ENCODE measurements at places on chromosomes 1 and 21.
A peak's percentile ranks its signal among the peaks of the same experiment; 100 is the strongest.

GRCh38 chr21:38929652-38930051 is 123.9 kb downstream of the ETS2 start:
- no peaks in the 10 kb centered on the region for H3K27me3 ChIP-seq
- H3K27ac ChIP-seq = no peak overlapping the region
- DNase-seq = no peak

- no peak overlapping the region for H3K4me3 ChIP-seq
- H3K27ac ChIP-seq = no peak overlapping the region
- no peaks in the 10 kb centered on the region for H3K36me3 ChIP-seq
- H3K27me3 ChIP-seq = no peaks in the 10 kb centered on the region
- no peak for DNase-seq
- H3K4me1 ChIP-seq = peaks cover 2% of the 10 kb centered on the region
Observed at GRCh38 chr1:57024428-57024827, 58.6 kb upstream of the C8B start.

DNA sequence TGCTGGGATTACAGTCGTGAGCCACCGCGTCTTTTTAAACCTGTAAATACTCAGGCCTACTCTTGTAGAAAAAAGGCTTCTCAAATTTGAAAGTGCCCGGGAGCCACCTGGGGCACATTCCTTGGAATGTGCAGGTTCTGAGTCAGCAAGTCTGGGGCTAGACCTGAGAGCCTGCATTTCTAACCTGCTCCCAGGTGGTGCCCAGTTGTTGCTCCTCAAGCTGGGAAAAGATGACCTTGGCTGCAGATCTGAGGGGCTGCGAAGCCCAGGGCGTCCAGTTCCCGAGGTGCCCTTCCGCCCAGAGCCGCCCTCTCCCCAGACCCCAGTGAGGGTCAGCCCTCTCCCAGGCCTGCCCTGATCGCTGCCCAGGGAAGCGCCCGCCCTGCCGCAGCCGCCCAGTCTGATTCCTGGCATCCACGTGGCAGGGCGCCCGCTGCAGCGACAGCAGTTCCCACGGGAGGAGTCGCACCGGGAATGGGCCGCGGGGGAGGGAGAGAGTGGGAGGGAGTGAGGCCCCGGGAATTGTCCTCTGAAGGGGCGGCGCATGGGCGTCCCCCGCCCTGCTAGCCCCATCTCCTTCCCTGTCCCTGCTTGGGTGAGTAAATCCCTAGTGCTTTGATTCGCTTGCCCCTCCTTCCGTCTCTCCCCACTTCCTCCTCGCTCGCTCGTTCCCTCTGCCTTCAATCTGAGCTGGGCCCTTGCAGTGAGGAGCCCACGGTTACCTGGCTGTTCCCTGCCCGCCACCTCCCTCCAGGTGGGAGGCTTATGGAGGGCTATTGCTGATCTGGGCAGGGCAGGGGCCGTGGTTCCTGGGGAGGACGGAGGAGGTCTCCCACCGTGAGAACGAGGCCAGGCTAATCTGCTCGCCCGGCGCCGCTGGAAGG is 18.8 kb upstream of the TENT5B start:
- peak overlapping the region; percentile 24 for H3K27ac ChIP-seq
- no peaks in the 10 kb centered on the region for H3K4me1 ChIP-seq
- H3K27me3 ChIP-seq = no peaks in the 10 kb centered on the region

- H3K27ac ChIP-seq = no peak overlapping the region
- no peak for DNase-seq
- H3K4me1 ChIP-seq = no peaks in the 10 kb centered on the region
- no peak overlapping the region for H3K4me3 ChIP-seq
Observed at GRCh38 chr1:1521331-1521730, 9.4 kb downstream of the ATAD3A start.

- no peaks in the 10 kb centered on the region for H3K4me1 ChIP-seq
- H3K4me3 ChIP-seq = no peak overlapping the region
- no peak overlapping the region for H3K27ac ChIP-seq
- DNase-seq = no peak
Observed at GRCh38 chr1:231761252-231761651, 134.7 kb downstream of the DISC1 start.

- DNase-seq = no peak
- H3K36me3 ChIP-seq = no peaks in the 10 kb centered on the region
- no peaks in the 10 kb centered on the region for H3K4me1 ChIP-seq
- no peak overlapping the region for H3K27ac ChIP-seq
Observed at GRCh38 chr1:14873677-14874076, 275.2 kb downstream of the KAZN start.

- H3K27me3 ChIP-seq = no peaks in the 10 kb centered on the region
- no peak overlapping the region for H3K4me3 ChIP-seq
- H3K27ac ChIP-seq = no peak overlapping the region
- DNase-seq = no peak
- peaks cover 6% of the 10 kb centered on the region for H3K36me3 ChIP-seq
Observed at GRCh38 chr1:10495475-10495817, 20.7 kb downstream of the PEX14 start.

- H3K27ac ChIP-seq = peak overlapping the region; percentile 87
- H3K4me3 ChIP-seq = peak overlapping the region; percentile 83
- peaks cover 17% of the 10 kb centered on the region for H3K36me3 ChIP-seq
- peaks cover 21% of the 10 kb centered on the region for H3K4me1 ChIP-seq
- H3K27me3 ChIP-seq = no peaks in the 10 kb centered on the region
Observed at GRCh38 chr1:227729144-227729880, 5.8 kb downstream of the JMJD4 start.

DNA sequence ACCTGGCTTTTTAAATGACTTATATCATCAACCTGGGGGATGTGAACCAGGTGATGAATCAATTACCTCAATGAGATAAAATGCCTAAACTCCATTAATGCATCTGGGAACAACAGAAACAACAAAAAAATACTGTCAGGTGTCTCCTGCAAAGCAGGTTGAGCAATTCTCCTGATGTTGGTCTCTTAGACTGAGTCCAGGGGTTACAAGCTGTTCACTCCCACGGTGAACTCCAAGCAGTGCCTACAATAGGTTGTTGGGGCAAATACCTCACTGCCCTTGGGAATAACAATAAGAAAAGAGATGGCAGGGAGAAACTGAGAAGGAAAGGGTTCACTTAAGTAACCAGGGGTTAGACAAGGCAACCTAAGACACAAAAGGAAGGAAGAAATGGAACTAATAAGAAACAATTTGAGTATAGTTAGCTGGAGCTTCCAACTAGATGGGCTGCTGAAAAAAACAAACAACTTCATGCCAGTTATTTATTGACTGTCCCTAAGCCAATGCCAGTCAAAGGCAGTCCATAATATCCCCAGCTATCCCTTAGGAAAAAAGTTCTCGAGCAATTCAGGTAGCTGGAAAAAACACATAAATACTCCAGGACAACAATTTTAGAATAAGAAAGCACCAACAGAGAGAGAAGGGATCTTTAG is 97.6 kb upstream of the MAGI3 start:
- H3K4me1 ChIP-seq = peaks cover 5% of the 10 kb centered on the region
- no peak overlapping the region for H3K27ac ChIP-seq
- H3K27me3 ChIP-seq = no peaks in the 10 kb centered on the region
- H3K4me3 ChIP-seq = no peak overlapping the region
- no peak for DNase-seq

DNA sequence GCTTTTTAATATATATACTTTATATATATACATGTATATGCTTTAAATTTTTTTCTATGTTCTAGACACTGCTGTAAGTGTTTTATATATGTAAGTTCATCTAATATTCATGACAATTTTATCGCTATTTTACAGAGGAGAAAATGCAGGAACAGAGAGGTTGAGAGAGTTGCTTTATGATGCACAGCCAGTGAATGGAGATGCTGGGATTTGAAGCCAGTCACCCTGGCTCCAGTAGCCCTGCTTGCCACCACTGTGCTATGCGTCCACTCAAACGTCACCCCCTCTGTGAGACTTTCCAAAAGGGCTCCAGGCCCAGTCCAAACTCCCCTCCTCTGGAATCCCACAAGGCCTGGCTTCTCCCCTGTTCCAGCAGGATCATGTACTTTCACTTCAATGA is 91.0 kb upstream of the GRIK3 start:
- no peaks in the 10 kb centered on the region for H3K4me1 ChIP-seq
- no peak overlapping the region for H3K27ac ChIP-seq
- no peaks in the 10 kb centered on the region for H3K27me3 ChIP-seq
- H3K4me3 ChIP-seq = no peak overlapping the region
- H3K36me3 ChIP-seq = no peaks in the 10 kb centered on the region

- H3K27ac ChIP-seq = no peak overlapping the region
- DNase-seq = no peak
- H3K27me3 ChIP-seq = no peaks in the 10 kb centered on the region
- H3K4me3 ChIP-seq = no peak overlapping the region
- H3K36me3 ChIP-seq = peaks cover 21% of the 10 kb centered on the region
- H3K4me1 ChIP-seq = no peaks in the 10 kb centered on the region
Observed at GRCh38 chr1:156308078-156308477, 9.0 kb upstream of the VHLL start.

DNA sequence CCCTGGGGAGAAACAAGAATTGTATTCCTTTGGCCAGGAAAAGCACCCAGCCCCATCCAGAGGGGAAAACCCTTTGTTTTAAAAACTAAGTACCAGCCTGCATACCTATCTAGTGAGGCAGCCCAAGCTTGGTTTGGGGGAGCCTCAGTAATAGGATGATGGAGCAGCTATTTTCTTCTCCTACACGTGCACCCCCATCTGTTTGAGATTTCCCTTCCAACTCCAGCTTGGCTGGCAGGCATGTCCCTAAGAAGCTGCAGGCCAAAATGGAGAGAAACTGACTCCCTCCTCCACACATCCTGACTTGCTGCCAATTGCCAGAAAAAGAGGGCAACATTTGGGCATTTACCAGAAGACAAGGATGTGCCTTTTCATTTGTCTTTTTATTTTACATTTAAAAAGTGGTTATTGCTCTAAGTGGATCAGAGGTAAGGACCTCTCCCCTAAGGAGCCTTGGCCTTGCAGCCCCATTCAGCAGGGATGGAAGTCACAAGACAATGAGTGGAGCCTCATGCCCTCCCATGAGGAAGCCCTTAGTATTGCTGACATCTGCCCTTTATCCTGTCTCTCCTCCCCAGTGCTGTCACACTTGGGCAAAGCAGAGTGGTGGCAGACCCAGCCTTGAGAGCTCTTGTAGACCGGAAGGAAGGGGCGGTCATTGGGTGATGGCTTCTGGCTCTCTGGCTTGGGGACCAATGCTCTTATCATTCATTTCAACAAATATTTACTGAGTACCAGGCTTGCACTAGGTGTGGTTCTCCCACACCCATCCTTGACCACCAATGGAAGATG is 8.6 kb downstream of the FNDC5 start:
- H3K27ac ChIP-seq = no peak overlapping the region
- DNase-seq = no peak
- H3K36me3 ChIP-seq = peaks cover 19% of the 10 kb centered on the region
- no peak overlapping the region for H3K4me3 ChIP-seq
- peaks cover 4% of the 10 kb centered on the region for H3K4me1 ChIP-seq
- H3K27me3 ChIP-seq = no peaks in the 10 kb centered on the region

GRCh38 chr21:25487046-25487594 is 120.2 kb downstream of the MRPL39 start:
- no peaks in the 10 kb centered on the region for H3K4me1 ChIP-seq
- no peaks in the 10 kb centered on the region for H3K27me3 ChIP-seq
- H3K36me3 ChIP-seq = no peaks in the 10 kb centered on the region
- no peak overlapping the region for H3K27ac ChIP-seq
- no peak overlapping the region for H3K4me3 ChIP-seq
- no peak for DNase-seq

DNA sequence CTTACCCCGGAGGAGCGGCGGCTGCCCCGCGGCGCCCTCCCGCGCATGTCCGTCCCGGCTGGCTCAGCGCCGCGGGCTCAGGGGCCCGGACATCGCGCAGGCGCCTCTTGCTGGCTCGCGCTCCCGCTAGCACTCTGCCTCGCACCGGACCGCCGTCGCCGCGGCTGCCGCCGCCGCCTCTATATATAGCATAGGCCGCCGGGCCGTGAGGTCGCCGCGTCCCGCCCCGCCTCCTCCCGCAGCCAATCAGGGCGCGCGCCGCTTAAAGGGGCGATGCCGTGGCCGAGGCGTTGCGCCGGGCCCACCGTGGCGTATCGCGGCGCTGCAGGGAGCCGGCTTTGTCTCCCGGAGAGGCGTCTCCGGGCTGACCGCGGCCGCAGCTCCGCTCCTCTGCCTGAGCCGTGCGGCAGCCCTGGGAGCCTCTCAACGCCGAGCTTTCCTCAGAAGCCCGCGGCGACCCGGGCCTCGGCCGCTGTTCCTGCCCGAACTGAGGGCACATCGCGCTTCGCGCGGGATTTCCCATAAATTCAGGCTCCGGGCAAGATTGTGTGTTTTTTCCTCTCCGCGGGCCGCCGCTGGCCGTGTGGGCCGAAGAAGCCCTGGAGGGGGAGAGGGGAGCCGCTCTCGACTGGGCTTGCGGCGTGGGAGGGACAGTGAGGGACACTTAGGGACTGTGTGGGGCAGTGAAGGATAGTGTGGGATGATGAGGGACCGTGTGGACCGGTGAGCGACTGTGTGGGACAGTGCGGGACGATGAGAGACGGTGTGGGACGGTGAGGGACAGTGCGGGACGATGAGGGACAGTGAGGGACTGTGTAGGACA is at the start of gene ERRFI1:
ERRFI1 (minus strand) TSS at position 157 of the 823 bp plus-strand sequence. CDS start 10,690 bp downstream, outside the sequence.
- peaks cover 15% of the 10 kb centered on the region for H3K36me3 ChIP-seq
- no peaks in the 10 kb centered on the region for H3K27me3 ChIP-seq
- H3K27ac ChIP-seq = peak within 1 kb of the TSS; percentile 96
- H3K4me3 ChIP-seq = peak within 1 kb of the TSS; percentile 86
- H3K4me1 ChIP-seq = peaks cover 28% of the 10 kb centered on the region

- H3K4me1 ChIP-seq = no peaks in the 10 kb centered on the region
- H3K27me3 ChIP-seq = no peaks in the 10 kb centered on the region
- no peak overlapping the region for H3K4me3 ChIP-seq
- no peak overlapping the region for H3K27ac ChIP-seq
- no peak for DNase-seq
Observed at GRCh38 chr1:234072793-234073192, 168.3 kb downstream of the SLC35F3 start.

GRCh38 chr21:18253799-18254198 is 9.2 kb downstream of the CHODL start:
- H3K27ac ChIP-seq = no peak overlapping the region
- H3K36me3 ChIP-seq = no peaks in the 10 kb centered on the region
- no peaks in the 10 kb centered on the region for H3K4me1 ChIP-seq
- no peak for DNase-seq
- no peak overlapping the region for H3K4me3 ChIP-seq
- H3K27me3 ChIP-seq = no peaks in the 10 kb centered on the region

GRCh38 chr1:182196897-182197870 is 135.7 kb upstream of the ZNF648 start:
- H3K36me3 ChIP-seq = no peaks in the 10 kb centered on the region
- no peak overlapping the region for H3K4me3 ChIP-seq
- no peaks in the 10 kb centered on the region for H3K4me1 ChIP-seq
- no peak for DNase-seq
- no peaks in the 10 kb centered on the region for H3K27me3 ChIP-seq
- no peak overlapping the region for H3K27ac ChIP-seq

- DNase-seq = no peak
- no peaks in the 10 kb centered on the region for H3K36me3 ChIP-seq
- H3K4me1 ChIP-seq = no peaks in the 10 kb centered on the region
Observed at GRCh38 chr1:18422076-18422777, 58.5 kb upstream of the KLHDC7A start.

DNA sequence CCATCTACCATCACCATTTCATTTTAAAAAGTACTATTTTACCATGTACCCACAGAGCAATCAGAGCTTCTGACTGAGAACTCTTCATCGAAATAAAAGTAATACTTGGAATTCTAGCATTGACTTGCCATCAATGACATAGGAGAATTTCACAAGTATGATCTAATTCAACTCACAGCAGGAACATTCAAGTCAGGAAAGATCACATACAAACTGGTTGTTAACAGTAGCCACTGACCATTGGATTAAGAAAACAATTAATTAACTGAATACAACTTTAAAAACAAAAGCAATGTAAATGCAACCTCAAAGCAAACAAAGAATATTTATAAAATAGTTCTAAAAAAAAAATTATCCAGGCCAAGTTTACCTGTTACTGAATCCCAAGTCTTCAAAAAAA is 18.8 kb downstream of the RNF115 start:
- no peak for DNase-seq
- H3K27me3 ChIP-seq = no peaks in the 10 kb centered on the region
- no peaks in the 10 kb centered on the region for H3K36me3 ChIP-seq
- H3K4me3 ChIP-seq = no peak overlapping the region
- no peak overlapping the region for H3K27ac ChIP-seq
- H3K4me1 ChIP-seq = no peaks in the 10 kb centered on the region
